ENCODE measurements at places on chromosomes 1 and 21.

- no peak for DNase-seq
These were observed 191.9 kb downstream of the GRIK3 start for GRCh38 chr1:36842448-36842847.

- no peak for DNase-seq
These were observed 44.6 kb upstream of the ROR1 start for GRCh38 chr1:63729227-63729620.

DNA sequence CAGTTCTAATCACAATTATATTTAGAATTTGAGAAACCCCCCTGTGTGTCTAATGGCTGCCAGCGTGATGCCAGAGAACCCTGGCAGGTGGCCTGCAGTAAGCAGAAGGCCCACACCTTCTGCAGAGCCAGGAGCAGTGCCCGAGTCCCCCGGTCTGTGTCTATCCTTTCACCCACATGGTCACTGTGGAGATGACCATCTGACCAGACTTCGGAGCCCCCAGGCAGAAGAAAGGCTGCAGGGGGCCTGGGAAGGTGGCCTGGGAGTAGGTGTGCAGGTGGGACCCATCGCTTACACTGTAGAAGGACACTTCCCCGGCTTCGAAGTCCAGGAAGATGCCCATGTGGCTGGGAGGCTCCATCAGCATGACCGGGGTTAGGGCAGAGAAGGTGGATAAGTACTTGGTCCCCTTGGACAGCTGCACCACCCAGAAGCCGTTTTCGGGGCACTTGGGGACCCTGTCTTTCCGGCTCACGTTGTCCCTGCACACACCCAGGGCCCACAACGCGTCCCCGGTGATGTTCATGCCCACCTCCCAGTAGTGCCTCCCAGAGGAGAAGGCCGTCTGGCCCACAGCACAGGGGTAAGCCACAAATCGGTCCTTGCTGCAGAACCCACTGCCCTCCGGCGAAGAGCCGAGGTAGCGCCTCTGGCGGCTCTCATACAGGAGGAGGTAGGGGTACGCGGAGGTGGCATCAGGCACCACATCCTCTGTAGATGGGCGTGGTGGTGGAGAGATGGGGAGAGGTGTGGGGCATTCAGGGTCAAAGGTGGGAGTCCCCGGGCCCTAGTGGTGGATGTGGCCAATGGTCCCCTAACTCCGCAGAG is 1.6 kb upstream of the TRIM11 start:
- no peak for DNase-seq

- no peak for DNase-seq
These were observed 83.3 kb downstream of the CDC42BPA start for GRCh38 chr1:227234998-227235405.

DNA sequence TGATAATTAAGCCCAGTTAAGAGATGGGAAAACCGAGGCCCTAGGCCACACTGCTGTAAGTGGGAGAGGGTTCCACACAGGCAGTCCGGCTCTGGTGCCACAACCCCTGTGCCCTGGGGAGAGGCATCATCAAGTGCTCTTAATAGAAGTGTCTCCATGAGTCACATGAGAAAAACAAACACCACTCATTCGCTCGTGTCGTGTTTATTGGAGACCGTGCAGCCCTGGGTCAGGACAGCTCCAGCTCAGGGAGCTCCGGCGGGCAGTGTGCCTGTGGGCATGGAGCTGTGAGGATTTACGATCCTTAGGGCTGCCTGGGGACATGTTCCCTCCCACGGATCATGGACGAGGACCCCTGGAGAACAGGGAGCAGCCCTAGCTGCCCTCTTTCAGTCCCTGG is 658.5 kb downstream of the AJAP1 start:
- DNase-seq: no peak

- no peak for DNase-seq
These were observed 548.8 kb downstream of the PTPRU start for GRCh38 chr1:29785137-29785527.

GRCh38 chr1:80536461-80536860 is 1264.3 kb upstream of the ADGRL2 start:
- no peak for DNase-seq

DNA sequence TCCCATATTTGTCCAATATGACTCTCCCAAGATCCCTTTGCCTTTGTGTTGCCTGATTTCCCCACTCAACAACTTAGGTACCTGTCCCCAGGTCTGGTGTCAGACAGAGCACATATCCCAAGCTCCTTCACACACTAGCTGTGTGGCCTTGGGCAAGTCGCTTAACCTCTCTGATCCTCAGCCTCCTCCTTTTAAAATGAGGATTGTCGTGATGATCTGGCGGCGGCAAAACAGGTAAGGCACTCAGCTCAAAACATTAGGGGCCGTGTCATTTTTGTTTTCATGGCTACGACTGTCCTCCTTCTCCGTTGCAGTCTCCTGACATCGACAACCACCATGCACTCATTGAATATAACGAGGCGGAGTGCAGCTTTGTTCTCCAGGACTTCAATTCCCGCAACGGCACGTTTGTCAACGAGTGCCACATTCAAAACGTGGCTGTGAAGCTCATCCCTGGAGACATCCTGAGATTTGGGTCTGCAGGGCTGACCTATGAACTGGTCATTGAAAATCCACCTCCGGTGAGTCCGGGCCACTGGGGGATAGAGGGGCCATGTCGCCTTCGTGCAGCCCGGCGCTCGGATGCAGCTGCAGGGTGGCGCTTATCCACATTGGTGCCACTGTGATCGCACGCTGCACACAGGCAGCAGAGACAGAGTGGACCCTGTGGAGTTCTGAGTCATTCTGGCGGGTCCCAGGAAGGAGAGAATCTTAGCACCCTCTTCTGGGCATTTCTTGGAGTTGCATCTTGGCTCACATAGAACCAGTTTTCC is 25.2 kb downstream of the FHAD1 start:
- DNase-seq: no peak

DNA sequence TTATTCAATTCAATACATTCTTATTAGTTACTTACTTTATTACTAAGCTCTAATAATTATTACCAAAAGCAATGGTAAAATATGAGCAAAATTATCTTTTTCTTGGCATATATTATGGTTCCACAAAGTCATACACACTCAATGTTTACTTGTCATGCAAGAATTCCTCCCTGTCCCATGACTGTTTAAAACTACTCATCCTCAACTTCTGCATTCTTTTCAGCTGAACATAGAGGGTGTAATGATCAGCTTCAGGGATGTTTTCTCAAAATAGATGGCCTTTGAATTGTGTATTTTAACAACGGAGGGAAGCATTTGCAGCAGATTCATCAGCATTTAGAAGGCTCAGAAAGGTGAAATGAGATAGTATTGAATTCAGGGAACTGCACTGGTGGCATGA is 499.0 kb downstream of the RWDD3 start:
- DNase-seq: no peak

DNA sequence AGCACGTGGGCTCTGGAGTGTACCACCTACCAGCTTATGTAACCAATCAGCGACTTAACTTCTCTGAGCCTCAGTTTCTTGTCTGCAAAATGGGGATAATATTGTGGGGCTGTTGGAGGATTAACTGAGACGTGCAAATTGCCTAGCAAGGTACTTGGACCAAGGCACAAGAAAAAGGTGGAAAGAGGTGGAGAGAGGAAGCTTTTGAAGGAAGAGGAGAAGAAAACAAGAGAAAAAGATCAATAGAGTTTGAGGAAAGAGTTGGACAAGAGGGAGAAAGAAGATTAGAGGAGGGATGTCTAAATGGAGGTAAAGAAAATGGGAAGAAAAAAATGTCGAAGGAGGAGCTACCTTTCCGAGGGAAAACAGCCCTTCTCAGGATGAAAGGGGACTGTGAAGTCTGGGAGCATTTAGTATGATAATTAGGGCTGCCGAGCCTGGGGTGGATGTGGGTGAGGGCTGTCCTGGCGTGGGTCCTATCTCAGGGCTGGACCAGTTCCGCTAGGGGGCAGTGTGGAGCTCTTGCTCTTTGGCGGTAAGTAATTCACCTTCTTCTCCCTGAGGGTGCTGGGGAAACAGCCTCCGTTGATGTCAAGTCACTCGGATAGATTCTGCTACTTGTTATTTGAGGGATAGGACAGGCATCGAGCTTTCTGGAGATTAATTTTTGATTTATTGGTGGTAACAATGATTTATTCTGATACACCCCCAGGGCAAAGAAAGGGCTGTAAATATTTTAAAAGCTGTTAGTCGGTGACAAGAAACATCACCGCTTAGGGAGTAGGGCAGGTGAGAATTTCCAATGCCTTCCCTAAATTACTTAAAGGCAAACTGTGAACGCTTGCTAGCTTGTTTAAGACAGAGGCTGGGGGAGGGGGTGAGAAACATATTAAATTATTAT is 79.0 kb upstream of the NFASC start:
- DNase-seq: peak; percentile 46

DNA sequence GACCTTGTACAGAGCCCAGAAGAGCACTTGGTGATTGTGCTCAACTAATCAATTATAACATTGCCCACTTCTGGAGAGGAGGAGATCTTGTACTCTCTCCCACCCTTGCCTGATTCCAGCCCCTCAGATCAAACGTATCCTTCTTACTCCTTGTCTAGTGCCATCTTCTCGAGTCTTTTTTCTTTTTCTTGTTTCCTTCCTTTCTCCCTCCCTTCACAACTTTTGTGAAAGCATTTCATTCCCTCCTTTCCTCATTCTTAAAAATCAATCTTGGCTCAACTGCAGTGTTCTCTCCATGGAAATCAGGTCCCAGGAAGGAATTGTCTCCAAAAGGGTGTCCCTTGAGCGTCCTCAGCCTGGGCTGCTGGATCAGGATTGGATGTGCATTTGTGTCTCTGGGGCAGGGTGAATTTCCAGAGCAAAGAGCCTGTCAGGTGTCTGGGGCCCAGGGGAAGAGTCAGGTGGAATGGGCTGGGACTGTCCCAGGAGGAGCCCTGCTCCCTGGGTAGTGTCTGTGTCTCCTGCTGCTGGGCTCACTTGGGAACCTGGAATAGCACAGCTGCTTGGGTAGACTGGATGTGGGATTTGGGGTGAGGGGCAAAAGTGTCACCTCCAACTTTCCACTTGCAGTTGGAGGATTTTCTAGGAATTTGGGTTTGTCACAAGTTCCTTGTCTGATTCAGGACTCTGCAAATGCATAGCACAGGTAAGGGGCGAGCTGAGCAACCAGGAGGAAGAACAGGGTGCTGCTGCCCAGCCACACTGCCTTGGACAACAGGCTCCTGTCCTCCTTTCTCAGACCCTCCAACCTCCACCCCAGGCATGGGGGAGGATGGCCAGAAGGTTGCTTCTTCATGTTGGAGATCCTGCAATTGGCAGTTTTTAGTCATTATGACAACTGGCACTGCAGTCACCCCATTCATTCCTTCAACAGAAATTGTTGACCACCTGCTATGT is 3.3 kb downstream of the SOX13 start:
- no peak for DNase-seq

DNA sequence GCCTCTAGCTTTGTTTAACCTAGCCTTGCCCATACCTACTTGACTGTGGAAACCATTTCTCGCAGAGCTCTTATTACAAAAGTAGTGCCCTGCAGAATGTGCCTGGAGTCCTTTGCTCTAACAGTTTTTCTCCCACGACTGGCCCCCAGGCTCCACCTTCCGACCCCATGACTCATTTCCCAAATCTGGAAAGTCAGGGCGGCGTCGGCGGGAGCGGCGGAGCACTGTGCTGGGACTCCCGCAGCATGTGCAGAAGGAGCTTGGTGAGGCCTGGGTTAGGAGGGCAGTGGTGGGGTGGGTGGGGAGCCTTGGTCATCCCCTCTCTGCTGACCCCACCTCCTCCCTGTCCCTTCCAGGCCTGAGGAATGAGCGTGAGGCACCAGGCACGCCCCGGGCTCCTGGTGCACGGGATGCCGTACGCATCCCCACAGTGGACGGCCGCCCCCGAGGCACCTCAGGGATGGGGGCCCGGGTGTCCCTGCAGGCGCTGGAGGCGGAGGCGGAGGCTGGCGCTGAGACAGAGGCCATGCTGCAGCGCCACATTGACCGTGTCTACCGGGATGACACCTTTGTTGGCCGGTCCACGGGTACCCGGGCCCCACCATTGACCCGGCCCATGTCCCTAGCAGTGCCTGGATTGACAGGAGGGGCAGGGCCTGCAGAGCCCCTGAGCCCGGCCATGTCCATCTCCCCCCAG is 47.5 kb downstream of the YARS1 start:
- DNase-seq: no peak

DNA sequence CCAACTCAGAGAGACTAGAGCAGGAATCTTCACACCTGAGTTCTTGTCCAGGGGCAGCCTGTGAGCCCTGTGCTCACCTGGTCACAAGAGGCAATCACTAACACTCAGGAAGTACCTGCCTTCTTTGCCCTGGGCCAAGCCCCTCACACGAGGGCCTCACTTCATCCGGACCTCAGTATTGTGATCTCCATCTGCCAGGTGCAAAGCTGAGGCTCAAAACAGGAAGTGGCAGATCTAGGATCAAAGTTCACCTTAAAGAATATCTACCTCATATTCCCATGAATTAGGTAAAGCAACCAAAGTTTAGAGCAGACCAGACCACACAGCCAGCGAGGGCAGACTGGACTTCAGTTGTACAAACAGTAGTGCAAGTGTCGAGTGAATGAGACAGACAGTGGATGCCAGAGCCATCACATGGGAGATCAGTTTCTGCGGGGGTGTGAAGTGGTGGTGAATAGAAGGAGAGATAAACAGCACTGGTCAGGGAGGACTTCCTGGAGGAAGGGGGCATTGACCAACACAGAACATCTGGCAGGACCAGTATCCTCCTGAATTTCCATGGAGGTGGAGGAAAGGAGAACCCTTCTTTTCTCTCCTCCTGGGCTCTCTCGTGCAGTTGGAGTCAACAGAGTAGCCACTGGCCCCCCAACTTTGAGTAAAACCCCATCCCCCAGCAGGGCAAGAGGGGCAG is 116.6 kb upstream of the ZBTB40 start:
- DNase-seq: no peak

DNA sequence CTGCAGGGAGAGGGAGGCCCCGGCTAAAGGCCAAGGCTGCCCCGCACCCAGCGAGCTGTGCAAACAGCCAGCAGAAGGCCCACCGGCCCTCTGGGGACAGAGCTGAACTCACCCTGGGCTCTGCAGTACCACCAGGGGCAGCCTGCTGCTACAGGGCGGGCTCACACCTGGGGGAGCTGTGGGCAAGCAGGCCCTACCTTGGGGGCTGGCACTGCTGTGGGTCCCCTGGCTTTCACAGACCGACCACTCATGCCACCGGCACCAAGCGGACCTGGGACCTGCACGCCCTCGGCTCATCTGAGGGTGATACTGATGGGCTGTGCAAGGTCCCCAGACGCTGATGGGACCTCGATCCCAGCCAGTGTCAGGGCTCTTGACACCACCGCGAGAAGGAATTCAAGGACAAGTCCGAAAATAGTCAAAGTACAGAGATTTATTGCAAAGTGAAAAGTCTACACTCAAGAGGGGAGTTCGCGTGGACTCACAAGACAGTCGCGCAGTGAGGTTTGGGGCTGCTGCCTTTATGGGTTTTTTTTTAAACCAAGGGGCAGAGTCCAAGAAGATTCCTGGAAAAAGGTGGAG is 61.0 kb upstream of the ADARB1 start:
- no peak for DNase-seq

DNA sequence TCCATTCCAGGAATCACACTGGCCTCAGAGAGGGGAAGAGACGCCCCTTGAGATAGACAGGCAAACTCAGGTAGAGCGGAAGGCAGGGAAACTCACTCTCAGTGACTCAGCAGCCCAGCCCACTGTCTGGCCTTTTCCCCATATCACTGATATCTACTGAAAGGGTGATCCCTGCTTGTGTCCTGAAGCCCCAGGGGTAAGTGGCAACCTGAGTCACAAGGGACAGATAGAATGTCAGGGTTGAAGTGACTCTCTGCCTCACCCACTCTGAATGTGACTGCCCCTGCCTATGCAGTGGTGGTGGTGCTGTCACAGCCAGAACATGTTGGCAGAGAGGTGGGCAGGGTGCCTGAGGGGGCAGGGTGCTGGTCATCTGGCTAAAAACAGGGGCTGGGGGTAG is 157.5 kb upstream of the FGGY start:
- DNase-seq: no peak

- no peak for DNase-seq
These were observed 56.1 kb downstream of the LMX1A start for GRCh38 chr1:165300400-165300903.

GRCh38 chr1:157390651-157391050 is 161.7 kb downstream of the FCRL5 start:
- no peak for DNase-seq

Measured in activated CD8-positive, alpha-beta memory T cell treated with anti-CD3 and anti-CD28 coated beads for 1 hour (primary cell).